A549 treated with dexamethasone at 1 μM for 4 hours (cell line): ENCODE measurements at places on chromosomes 5 and 9. TPM values are rescaled to one million over a fixed set of nuclear protein-coding genes. Genes with fewer than 3 reads are reported as not detected.

The FCHO2 gene
- total RNA-seq = 10.8 to 25.4 TPM (median 18.7 TPM) in 5 replicates

The ADCY2 gene
- not detected in 5 replicates for total RNA-seq

The SPINK13 gene
- total RNA-seq = 0.13 to 0.31 TPM (median 0.19 TPM) in 4 of 5 replicates, not detected in the other

The PCDHA2 gene
- total RNA-seq = 0.02 to 0.09 TPM (median 0.06 TPM) in 5 replicates

The CCNB1 gene
- total RNA-seq = 223 to 265 TPM (median 256 TPM) in 5 replicates

The GPR150 gene
- total RNA-seq = 0.06 to 0.20 TPM (median 0.13 TPM) in 5 replicates

The FNBP1 gene
- total RNA-seq = 11.2 to 16.2 TPM (median 15.2 TPM) in 5 replicates

The C5orf34 gene
- total RNA-seq = 3.6 to 5.2 TPM (median 4.4 TPM) in 5 replicates

The HK3 gene
- total RNA-seq = 0.02 to 0.05 TPM (median 0.03 TPM) in 3 of 5 replicates, not detected in the others

The ABO gene
- total RNA-seq = not detected in 5 replicates

The SLC6A19 gene
- total RNA-seq = 0.32 to 0.66 TPM (median 0.64 TPM) in 5 replicates

The RABGAP1 gene
- 13.6 to 16.2 TPM (median 15.4 TPM) in 5 replicates for total RNA-seq

The MATR3 gene
- 160 to 218 TPM (median 176 TPM) in 5 replicates for total RNA-seq

The N4BP3 gene
- total RNA-seq = 0.74 to 0.95 TPM (median 0.87 TPM) in 5 replicates

The CRHBP gene
- total RNA-seq = 0.11 to 0.24 TPM (median 0.12 TPM) in 3 of 5 replicates, not detected in the others

The TEX48 gene
- not detected in 5 replicates for total RNA-seq

The SOX30 gene
- total RNA-seq = 0.06 to 0.14 TPM (median 0.08 TPM) in 3 of 5 replicates, not detected in the others

The LCN15 gene
- 0.09 TPM in 2 of 5 replicates, not detected in the others for total RNA-seq

The SH3TC2 gene
- 0.38 to 0.73 TPM (median 0.48 TPM) in 5 replicates for total RNA-seq

The SV2C gene
- 0.01 TPM in 1 of 5 replicates, not detected in the others for total RNA-seq

The C5orf52 gene
- total RNA-seq = not detected in 5 replicates

The PRUNE2 gene
- total RNA-seq = 0.02 to 0.13 TPM (median 0.10 TPM) in 4 of 5 replicates, not detected in the other

The FBXO4 gene
- 5.4 to 7.7 TPM (median 7.1 TPM) in 5 replicates for total RNA-seq

The NCS1 gene
- 29.5 to 56.8 TPM (median 55.9 TPM) in 5 replicates for total RNA-seq

The MACIR gene
- total RNA-seq = 16.0 to 19.9 TPM (median 18.0 TPM) in 5 replicates

The CCDC180 gene
- total RNA-seq = 0.48 to 0.73 TPM (median 0.62 TPM) in 5 replicates

The FUT7 gene
- total RNA-seq = 0.04 to 0.10 TPM (median 0.05 TPM) in 4 of 5 replicates, not detected in the other

The FGD3 gene
- 0.15 to 0.21 TPM (median 0.15 TPM) in 5 replicates for total RNA-seq

The ZFP2 gene
- total RNA-seq = 0.03 to 0.06 TPM (median 0.04 TPM) in 3 of 5 replicates, not detected in the others
